H9 (cell line): ENCODE measurements at places on chromosomes 12 and 14. TPM values are rescaled to one million over a fixed set of nuclear protein-coding genes. Genes with fewer than 3 reads are reported as not detected.

Gene GPATCH2L
- total RNA-seq: 76.7 and 77.2 TPM in 2 replicates

Gene TAS2R14
- 1.9 and 2.1 TPM in 2 replicates for total RNA-seq

Gene GSC
- total RNA-seq: 0.22 TPM in 1 of 2 replicates, not detected in the other

Gene CYP27B1
- 6.1 and 6.5 TPM in 2 replicates for total RNA-seq

Gene FAM181A
- not detected in 2 replicates for total RNA-seq

Gene PPFIA2
- total RNA-seq: 0.39 and 1.3 TPM in 2 replicates

Gene SIX4
- 26.5 and 28.9 TPM in 2 replicates for total RNA-seq

Gene MSRB3
- total RNA-seq: 1.1 and 1.3 TPM in 2 replicates

Gene CLEC1B
- total RNA-seq: not detected in 2 replicates

Gene TBPL2
- not detected in 2 replicates for total RNA-seq

Gene C1QL4
- total RNA-seq: 1.2 and 1.9 TPM in 2 replicates

Gene CFAP251
- 0.81 and 0.97 TPM in 2 replicates for total RNA-seq

Gene TMEM63C
- total RNA-seq: 1.7 and 2.2 TPM in 2 replicates

Gene APOLD1
- total RNA-seq: 0.48 and 0.70 TPM in 2 replicates

Gene TCL1B
- total RNA-seq: 3.6 and 3.8 TPM in 2 replicates

Gene MYO1H
- total RNA-seq: 0.11 and 0.26 TPM in 2 replicates

Gene KRT85
- total RNA-seq: not detected in 2 replicates

Gene GPR162
- total RNA-seq: 4.6 and 6.1 TPM in 2 replicates

Gene TTC6
- total RNA-seq: 0.24 and 0.33 TPM in 2 replicates

Gene REP15
- total RNA-seq: 0.20 and 1.3 TPM in 2 replicates

Gene MIP
- 0.17 TPM in 1 of 2 replicates, not detected in the other for total RNA-seq

Gene TAS2R20
- total RNA-seq: 0.88 and 1.3 TPM in 2 replicates

Gene DBX2
- not detected in 2 replicates for total RNA-seq

Gene ATL1
- total RNA-seq: 3.0 and 3.2 TPM in 2 replicates

Gene PLEKHG7
- total RNA-seq: not detected in 2 replicates

Gene FOXN4
- total RNA-seq: 0.29 and 0.39 TPM in 2 replicates

Gene GPHN
- total RNA-seq: 13.9 and 16.1 TPM in 2 replicates

Gene OR11H12
- total RNA-seq: not detected in 2 replicates

Gene FAM222A
- total RNA-seq: 2.8 and 3.2 TPM in 2 replicates

Gene DIO3
- total RNA-seq: 0.20 TPM in 1 of 2 replicates, not detected in the other

Gene ERP27
- not detected in 2 replicates for total RNA-seq

Gene RAD9B
- 0.22 TPM in 1 of 2 replicates, not detected in the other for total RNA-seq

Gene AQP6
- total RNA-seq: 0.09 and 0.11 TPM in 2 replicates

Gene PPP1R12A
- 93.5 and 96.7 TPM in 2 replicates for total RNA-seq

Gene CLEC2A
- total RNA-seq: 0.87 TPM in 1 of 2 replicates, not detected in the other

Gene SERPINA9
- not detected in 2 replicates for total RNA-seq

Gene DNAI7
- total RNA-seq: not detected in 2 replicates

Gene FAM186B
- total RNA-seq: 0.42 and 0.46 TPM in 2 replicates

Gene SDS
- total RNA-seq: 0.13 TPM in 1 of 2 replicates, not detected in the other

Gene PMCH
- total RNA-seq: not detected in 2 replicates

Gene LRIG3
- 10.9 and 11.6 TPM in 2 replicates for total RNA-seq

Gene DIO2
- not detected in 2 replicates for total RNA-seq

Gene MDGA2
- total RNA-seq: 1.9 and 2.1 TPM in 2 replicates

Gene OTOGL
- total RNA-seq: 0.11 and 0.24 TPM in 2 replicates

Gene SLC38A4
- total RNA-seq: 0.96 and 1.1 TPM in 2 replicates

Gene BICDL1
- total RNA-seq: 13.8 and 14.7 TPM in 2 replicates

Gene ANG
- 3.2 and 3.8 TPM in 2 replicates for total RNA-seq

Gene BCL2L14
- 0.28 and 0.42 TPM in 2 replicates for total RNA-seq

Gene PTCSC3
- total RNA-seq: not detected in 2 replicates

Gene SYNDIG1L
- 0.22 and 0.33 TPM in 2 replicates for total RNA-seq

Gene WNT1
- total RNA-seq: not detected in 2 replicates

Gene CD4
- total RNA-seq: 0.88 and 1.1 TPM in 2 replicates

Gene CLEC4A
- total RNA-seq: 0.18 and 0.37 TPM in 2 replicates

Gene SLC38A1
- 206 and 216 TPM in 2 replicates for total RNA-seq
